ENCODE measurements at places on chromosomes 11 and 22.

DNA sequence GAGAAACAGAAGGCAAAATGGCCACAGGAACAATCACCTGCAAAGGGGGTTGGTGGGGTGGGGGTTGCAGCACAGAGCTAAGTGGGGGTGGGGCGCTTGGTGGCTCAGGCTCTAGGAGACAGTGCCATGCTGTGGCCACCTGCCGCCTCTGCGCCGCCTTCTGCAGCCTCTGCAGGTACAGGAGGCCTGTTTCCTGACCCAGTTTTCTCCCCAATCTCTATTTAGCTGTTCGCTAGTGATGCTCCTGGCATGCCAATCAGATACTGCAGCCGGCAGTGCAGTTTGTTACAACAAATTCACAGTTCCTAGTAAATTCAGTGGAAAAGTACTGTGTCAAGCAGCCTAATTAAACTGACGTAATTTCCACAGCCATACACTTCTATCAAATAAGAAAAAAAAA is 106.4 kb downstream of the SERGEF start:
- DNase-seq: peak; percentile 9

DNA sequence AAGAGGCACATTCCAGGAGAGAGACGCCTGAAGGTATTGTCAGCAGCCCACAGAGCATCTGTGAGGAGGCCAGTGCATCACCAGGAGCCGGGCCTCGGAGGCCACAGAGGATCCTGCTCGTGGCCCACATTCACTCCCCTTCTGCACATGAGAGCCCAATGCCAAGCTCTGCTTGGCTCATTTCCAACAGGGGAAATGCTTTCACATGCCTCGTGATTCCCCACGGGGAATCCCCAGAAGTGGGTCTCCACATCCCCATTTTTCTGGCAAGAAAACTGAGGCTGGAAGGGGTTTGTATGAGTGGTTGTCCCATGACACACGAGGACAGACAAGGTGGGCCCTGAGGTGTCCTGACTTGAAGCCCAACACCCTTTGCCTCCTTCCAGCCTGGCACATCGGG is 34.4 kb downstream of the TP53I11 start:
- no peak for DNase-seq

DNA sequence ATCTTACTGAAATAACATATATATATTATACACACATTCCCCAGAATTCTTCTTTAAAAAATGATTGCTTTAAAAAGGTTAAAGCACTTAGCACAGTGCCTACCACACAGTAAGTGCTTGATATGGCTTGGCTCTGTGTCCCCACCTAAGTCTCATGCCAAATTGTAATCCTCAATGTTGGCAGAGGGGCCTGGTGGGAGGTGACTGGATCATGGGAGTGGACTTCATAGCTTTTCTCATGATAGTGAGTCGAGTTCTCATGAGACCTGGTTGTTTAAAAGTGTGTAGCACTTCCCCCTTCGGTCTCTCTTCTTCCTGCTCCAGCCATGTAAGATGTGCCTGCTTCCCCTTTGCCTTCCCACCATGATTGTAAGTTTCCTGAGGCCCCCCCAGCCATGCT is 6.2 kb downstream of the CRYAB start:
- no peak for DNase-seq

DNA sequence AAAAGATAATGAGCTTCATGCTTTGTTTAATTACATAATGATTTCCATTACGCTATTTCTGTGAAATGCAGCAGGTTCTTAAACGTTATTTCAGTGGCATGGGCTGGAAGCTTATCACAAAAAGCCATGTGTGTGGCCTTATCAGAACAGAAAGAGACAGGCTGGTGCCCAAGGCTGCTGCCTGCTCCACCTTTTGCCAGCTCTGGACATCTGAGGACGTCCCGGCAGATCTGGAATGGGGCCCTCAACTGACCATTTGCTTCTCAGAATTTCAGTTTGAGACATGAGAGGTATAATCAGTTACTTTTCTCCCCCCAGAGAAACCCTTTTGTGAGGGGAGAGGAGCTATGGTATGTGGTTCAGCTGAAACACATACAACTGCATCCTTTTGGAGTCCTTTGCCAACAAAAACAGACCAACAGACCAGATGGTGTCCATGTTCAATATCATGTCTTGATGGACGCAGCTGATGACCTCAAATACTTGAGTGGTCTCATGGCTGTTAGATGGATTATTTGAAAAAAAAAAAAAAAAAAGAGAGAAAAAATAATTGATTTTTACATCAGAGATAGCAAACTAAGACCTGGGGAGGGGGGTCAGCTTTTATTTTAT is 8.6 kb downstream of the CDPF1 start:
- no peak for DNase-seq

DNA sequence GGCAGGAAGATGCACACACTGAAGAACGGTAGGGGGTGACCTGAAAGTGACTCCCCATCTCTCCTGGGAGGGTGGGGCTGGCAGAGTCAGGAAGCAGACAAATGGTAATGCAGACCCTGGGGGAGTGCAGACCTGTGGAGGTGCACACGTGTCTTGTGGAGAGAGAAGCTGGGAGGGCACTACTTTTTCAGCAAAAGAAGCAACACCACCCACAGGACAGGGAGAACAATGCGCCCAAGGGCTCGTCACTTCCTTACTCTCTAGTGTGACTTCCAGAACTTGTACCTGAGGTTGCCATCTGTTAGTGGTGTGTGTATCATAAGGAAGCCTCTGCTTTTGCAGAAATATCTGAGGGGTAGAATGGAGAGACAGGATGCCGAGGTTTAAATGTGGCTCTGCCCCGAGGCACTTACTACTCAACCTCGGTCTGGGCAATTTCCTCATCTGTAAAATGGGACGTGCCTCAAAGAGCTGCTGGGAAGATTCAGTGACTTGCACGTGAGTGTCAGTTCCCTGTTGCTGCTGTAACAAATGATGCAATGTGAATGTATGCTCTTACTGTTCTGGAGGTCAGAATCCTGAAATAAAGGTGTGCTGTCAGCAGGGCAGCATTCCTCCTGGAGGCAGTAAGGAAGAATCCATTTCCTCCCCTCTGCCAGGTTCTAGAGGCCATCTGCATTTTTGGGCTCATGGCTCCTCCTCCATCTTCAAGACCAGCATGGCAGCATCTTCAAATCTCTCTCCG is 323.4 kb downstream of the SHANK2 start:
- no peak for DNase-seq

DNA sequence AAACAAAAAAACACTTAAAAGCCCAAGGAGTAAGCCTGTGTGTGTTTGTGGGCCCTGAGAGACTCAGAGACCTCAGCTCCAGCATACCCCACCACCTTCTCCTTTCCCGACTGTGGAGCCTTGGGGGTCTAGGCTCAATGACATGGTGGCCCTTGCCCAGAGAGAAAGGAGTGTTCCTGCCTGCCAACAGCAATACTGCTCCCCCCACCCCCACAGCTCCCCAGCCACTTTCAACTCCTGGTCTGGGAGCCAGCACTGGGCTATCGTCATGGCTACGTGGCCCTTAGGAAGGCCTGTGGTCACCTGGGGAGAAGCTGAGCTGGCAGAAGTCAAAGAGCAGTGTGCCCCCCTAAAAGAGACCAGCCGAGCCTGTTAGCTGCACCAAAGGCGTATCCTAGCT is 2.6 kb downstream of the PPP1R14B start:
- no peak for DNase-seq

DNA sequence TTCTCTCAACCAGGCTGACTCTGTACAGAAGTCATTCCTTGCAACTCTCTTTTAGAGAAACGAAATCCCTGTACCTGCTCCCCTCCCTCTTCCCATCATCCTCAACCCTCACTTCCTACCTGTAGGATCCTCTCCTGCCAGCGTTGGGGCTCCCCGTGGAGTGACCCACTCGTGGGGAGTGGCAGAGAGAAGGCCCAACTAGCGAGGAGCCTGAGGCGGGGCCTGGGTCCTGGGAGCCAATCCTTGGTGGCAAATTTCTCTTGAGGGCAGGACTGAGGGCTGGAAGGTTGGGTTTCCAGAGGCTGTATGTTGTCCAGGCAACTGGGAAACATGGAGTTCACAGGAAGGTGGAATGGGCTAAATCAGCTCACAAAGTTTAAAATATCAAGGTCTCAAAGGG is 10.4 kb downstream of the NHERF4 start:
- DNase-seq: no peak

All from OCI-LY7 (cell line).